Tibial artery (tissue), 4 donors: ENCODE measurements at places on chromosomes 6 and 20.

GRCh38 chr20:43532416-43533055 is 25.0 kb downstream of the L3MBTL1 start:
- DNase-seq = no peak

- no peak for DNase-seq
Observed at GRCh38 chr6:42915732-42916131, at the start of gene PTCRA. Gene PTCRA, plus strand, starts transcription at chr6:42916053. Its CDS starts 17 bp downstream, at chr6:42916070.

DNA sequence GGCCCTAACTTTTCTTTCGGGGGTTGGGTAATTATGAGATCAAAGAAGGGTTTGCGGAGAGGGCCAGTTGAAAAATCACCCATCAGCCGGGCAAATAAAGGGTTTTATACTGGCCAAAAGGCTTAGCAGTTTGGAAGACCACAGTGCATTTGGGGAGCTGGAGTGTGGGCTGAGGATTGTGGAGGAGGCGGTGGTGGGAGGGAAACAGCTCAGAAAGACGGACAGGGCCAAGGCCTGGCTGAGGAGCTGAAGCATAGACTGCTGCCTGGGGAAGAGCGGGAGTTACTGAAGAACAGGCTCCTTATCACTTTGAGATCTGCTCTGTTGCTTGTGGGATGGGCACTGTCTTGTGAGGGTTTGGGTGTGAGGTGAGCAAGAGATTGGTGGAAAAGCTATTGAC is 144.2 kb downstream of the CARMIL1 start:
- no peak for DNase-seq

DNA sequence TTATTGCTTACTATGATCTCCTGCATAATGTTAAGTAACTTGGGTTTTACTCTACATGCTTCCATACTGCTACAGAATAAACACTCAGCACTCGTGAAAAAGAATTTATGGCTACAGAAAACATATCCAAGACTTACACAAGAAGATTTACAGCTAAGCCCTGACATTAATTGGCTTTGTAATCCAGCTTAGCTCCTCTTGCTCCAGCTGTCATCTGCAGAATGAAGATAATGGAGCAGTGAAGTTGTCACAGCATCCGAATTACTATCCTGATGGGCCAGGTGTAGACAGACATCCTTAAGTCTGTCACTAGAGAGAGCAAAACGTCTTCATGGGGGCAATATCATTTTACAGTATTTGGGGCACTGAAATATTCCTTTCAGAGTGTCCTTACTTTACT is 155.3 kb downstream of the PRKN start:
- no peak for DNase-seq

DNA sequence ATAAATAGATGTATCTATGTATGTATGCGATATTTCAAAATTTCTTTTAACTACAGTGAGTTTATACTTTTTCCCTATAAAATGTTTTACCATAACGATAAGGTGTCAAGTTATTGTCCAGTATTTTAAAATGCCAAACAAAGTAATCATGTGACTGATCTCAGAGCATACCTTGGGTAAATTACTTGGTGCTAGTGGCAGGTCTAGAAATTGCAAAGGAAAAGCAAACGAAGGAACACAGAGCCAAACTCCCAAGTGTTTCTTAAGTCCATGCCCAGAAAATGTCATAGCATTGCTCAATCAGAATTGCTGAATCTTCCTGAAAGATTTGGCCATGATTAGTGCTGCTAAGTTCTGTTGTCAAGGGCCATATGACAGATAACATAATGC is 77.5 kb downstream of the CAP2 start:
- no peak for DNase-seq

GRCh38 chr6:100304575-100304974 is 160.1 kb downstream of the SIM1 start:
- no peak for DNase-seq

- DNase-seq = no peak
Observed at GRCh38 chr20:62149532-62150309, 6.2 kb downstream of the SS18L1 start.

GRCh38 chr20:16711661-16712258 is 18.1 kb upstream of the SNRPB2 start:
- no peak for DNase-seq

- no peak for DNase-seq
Observed at GRCh38 chr6:3962291-3963280, 113.4 kb downstream of the FAM50B start.

DNA sequence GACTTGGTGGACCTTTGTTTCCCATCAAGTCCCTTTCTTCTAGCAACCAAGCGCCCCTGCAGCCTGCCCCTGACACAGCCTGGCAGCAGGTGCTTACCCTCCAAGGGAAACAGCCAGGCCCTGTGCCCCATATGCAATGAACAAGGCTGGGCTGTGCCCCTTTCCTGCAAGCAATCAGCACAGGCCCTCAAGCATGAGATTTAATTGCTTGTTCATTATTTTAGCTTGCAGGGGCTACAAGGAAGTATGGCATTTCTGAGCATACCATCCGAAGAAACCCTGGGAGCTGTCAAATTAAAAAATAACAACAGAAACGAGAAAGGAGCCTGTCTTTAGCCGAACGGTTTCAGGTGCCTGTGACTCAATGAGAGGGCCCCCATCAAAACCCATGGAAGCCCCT is 522.9 kb upstream of the ARID1B start:
- DNase-seq = no peak

DNA sequence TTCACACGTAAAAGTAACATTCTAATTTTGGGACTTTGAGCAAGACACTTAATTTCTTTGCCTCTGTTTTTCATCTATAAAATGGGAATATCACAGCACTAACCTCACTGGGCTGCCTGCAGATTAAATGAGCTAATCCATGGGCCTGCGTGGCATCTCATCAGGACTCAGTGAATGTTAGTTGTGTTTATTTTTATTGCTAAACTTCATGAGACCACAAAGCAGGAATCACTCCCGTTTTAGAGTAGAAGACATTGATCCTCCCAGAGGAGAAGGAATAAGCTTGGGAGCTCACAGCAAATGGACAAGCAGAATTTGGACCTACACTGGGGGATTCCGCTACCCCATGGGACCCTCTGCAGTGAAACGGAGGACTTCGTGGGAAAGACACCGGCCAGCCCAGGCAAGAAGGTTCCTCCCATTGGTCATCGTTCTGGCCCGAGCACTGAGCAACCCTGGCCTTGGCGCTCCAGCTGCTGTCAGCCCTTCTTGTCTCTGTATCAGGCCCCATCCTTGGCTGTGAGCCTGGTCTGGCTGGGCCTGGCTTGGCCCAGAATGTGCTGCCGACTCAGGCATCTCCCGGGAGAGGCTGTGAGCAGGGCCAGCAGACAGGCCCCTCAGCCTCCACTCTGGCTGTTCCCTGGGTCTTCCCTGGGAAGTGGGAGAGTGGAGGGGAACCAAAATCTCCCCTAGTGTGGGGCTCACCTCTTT is 79.8 kb downstream of the NFATC2 start:
- DNase-seq = peak; percentile 85

GRCh38 chr20:57160985-57161384 is 105.5 kb downstream of the BMP7 start:
- no peak for DNase-seq

GRCh38 chr6:170067923-170068360 is 222.9 kb downstream of the DLL1 start:
- DNase-seq = peak; percentile 43

DNA sequence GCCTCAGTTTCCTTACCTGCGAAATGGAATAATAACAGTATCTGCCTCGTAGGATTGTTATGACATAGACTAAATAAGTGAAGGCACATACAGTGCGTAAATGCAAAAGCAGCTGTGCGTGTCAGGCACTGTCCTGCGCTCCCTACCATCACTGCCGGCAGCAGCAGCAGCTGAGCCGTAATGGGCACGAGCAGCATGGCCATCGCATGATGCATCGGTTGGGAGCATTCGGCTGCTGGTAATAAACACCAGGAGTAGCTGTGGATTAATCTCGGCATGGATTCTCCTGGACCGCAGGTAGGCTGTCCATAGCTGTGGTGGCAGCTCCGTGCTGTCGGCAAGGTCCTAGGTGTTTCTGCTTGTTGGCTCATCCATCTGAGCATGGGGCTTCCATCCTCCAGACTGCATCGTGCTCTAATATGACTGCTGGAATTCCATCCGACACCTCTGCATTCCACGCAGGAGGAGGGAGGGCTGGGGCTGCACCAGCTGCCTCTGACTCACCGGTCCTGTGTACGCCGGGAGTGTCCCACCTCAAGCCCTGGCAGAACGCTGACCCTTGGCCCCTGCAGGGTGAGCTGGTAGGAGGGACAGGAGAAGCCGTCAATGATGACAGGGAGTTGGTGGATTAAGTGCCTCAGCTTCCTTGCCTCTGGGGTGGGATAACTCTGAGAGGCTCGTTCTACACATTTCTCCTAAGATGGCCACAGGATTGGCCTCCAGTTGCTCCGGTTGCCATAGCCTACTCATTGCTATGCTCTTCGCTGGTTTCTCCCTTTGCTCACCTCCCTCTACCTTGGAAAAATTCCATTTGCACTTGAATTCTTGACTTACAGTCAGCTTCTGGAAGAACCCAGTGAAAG is 100.9 kb upstream of the PMEPA1 start:
- DNase-seq = peak; percentile 54

DNA sequence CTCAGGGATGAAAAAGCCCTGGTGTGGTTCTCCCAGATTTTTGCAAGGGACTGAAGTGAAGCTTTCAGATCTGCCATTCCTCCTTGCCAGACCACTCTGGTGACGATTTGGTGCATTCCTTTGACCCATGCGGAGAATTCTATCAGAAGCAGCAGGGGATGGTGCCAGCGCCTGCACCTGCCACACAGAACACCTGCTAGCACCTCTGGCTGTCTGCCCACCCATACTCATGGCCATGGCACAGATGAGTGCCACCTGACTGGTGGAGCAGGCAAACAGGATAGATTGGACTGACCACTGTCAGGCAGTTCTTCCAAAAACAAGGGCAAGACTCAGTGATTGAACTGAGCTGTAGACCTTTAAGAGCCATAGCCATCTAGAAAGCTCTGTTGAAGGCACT is 107.1 kb downstream of the CDYL start:
- no peak for DNase-seq

DNA sequence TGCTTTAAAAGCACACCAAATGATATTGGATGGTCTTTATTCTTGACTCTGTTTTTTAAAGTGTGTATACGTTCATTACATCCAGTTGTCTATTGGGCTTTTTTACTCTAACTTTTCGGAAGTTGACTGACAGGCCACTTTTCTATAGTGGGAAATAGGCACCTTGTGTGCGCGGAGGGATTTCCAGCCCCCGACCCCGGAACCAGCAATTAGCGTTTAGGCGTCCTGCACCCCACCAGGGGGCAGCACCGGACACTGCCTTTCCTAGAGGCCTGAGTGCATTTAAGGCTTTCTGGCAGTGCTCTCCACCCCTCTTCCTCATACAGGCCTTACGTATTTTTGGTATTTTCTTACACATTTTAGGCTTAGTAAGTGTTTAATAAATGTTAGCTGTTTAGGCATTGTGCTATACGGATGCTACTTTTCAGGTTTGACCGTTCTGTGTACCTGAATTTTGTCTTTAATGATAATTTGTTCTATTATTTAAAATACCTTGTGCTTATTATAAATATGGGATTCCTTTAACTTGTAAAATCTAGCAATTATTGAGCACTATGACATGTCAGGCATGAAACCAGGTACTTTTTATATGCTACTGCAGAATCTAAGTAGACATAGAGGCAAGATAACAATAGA is 231.8 kb downstream of the BCKDHB start:
- no peak for DNase-seq

GRCh38 chr6:43814865-43815264 is 44.9 kb downstream of the VEGFA start:
- DNase-seq = no peak

GRCh38 chr6:16058201-16058928 is 70.5 kb upstream of the MYLIP start:
- DNase-seq = no peak

DNA sequence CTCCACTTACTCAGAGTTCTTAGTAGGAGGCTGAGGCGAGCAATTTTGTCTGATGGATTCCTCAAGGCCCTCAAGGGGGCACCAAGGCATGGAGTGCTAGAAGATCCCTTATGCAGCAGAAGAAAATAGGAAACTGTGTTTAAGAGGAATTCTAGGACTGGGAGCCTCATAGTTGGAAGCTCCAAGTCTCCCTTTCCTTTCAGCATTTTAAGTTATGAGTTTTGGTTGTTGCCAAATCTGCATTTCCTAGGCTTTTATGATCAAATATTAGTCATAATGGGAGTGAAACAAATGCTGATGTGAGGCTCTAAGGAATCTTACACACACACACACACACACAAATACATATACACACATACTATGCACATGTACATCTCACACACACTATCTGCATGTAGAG is 714.0 kb downstream of the UTRN start:
- no peak for DNase-seq

DNA sequence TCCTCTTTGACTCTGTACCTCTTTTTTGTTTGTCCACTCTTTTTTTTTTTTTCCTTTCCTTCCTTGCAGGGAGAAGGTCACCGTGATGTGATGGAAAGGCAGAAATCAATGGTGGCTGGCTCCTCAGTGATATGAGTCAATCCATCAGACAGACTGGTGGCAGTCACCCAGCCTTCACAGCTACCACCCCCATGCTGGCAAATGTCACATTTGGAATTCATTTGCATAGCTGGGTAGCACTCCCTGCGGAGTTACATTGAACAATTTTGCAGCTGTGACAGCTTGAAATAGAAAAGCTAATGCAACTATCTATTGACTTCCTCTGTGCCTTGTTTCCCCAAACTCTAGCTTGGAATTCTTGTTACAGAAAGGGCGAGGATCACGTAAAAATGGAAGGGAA is 668.4 kb downstream of the C6orf118 start:
- no peak for DNase-seq

GRCh38 chr20:25011831-25012241 is 19.3 kb upstream of the APMAP start:
- DNase-seq = peak; percentile 49

DNA sequence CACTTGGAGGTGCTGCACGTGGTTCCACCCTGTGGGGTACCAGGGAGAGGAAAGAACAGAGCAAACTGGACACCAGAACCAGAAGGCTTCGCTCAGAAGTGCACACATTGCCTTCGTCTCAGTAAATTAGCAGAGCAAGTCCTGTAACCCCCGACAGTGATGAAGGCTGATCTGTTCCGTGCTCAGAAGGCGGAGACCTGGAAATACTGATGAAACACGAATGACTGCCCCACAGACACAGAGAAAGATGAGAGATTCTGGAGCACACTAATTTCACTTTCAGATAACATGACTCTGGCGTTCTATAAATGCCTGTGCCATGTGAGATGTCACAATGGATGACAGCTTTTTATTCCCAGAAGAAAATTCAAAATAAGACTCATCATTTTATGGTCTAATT is 44.2 kb upstream of the CCR6 start:
- no peak for DNase-seq
